ENCODE measurements at places on chromosomes 3 and 15.

DNA sequence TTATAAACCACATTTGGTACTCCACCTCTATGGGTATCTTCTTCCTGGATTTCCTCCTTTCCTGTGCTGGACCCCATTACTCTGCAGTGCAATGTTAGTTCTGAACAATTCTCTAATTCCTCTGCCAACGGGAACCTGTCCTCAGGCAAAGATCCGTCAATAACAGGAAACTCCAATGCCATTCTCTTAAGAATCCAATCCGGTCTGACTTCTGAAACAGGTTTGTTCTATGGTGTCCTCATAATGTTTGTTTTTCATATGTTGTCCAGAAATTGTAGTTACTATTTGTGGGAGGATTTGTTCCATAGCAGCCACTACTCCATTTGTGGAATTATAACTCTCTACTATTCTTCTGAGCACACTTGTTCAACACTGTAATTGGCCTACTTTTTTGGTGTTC is 112.7 kb downstream of the TBL1XR1 start:
- H3K27ac ChIP-seq = no peak overlapping the region
- H3K4me1 ChIP-seq = peaks cover 54% of the 10 kb centered on the region
- H3K27me3 ChIP-seq = no peaks in the 10 kb centered on the region
- no peak overlapping the region for H3K4me3 ChIP-seq
- H3K36me3 ChIP-seq = no peaks in the 10 kb centered on the region
- DNase-seq = no peak

DNA sequence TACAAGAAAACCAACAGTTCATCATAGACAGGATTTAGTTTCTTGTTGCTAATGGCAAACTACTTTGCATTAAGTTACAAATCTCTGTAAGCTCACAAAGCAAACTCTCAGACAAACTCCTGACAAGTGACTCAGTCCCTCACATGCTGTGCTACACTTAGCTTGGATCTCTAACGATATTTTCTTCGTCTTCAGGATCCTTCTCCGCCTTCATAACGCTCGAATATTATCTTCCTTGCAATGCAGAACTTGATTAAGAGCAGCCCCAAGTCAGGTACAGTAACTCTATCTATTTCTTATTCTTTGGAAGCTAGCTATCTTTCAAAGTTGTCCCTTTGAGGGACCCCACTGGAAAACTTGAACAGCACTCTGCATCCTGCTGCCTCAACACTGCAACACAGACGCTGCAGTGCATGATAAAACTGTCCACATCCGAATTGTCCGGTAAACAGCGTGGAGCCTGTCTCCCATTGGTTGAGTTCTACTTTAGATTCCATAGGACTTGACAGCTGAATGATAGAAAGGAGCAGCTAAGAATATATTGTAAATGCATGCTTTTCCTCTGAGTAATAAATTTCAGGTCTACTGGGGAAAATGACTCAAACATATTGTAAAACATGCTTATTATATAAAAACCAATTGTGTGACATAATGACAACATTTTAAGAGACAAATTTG is 61.3 kb downstream of the UACA start:
- H3K27ac ChIP-seq = peak overlapping the region; percentile 54
- no peak for DNase-seq
- H3K36me3 ChIP-seq = no peaks in the 10 kb centered on the region
- no peaks in the 10 kb centered on the region for H3K27me3 ChIP-seq
- peaks cover 26% of the 10 kb centered on the region for H3K4me1 ChIP-seq

- H3K27me3 ChIP-seq = no peaks in the 10 kb centered on the region
- no peaks in the 10 kb centered on the region for H3K4me1 ChIP-seq
- no peak for DNase-seq
Measured at GRCh38 chr3:98565843-98566242, 27.6 kb downstream of the CPOX start.

DNA sequence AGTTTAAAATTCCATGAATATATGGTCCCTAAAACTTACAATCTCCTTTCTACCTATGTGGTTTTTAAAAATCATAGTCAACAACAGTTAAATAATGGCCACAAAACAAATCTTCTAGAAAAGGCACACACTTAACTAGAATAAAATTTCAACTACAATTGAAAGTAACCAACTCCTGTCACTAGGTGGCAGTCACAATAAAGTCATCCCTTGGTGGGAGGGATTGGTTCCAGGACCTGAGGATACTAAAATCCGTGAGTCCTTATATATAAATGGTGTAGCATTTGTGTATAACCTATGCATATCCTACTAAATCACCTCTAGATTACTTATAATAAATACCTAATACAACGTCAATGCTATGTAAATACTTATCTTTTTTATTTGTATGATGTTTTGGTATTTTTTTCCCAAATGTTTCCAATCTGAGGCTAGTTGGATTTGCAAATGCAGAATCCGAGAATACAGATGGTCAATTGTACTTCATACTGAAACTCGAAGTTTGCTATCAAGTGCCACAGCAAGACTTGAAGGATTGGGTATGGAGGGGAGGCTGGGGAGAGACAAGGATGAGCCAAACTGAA is 172.6 kb downstream of the FMN1 start:
- no peak for DNase-seq
- peak overlapping the region; percentile 21 for H3K27ac ChIP-seq
- H3K36me3 ChIP-seq = no peaks in the 10 kb centered on the region
- H3K4me3 ChIP-seq = no peak overlapping the region
- no peaks in the 10 kb centered on the region for H3K27me3 ChIP-seq

DNA sequence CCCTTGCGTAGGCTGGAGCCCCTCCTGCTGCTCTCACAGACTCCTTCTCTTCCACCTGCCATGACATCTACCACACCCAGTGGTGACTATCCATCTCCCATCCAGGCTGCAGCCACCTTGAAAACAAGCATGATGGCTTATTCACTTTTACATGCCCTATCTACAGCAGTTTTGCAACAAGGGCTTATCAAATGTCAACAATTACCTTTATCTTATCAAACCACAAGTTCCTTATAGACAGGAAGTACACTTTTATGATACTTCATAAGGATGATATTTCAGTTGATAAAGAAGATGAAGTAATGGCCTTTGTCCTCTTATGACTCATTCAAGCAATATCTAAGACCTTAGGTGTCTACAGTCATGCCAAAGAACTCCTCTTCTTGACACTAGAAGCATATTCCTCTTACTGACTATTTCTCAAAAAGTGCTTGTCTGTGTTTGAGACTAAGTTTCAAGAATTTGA is 125.3 kb upstream of the SPRED1 start:
- no peak overlapping the region for H3K4me3 ChIP-seq
- H3K27ac ChIP-seq = no peak overlapping the region
- no peak for DNase-seq
- H3K36me3 ChIP-seq = no peaks in the 10 kb centered on the region
- H3K4me1 ChIP-seq = peaks cover 30% of the 10 kb centered on the region

GRCh38 chr15:60829416-60829815 is 350.5 kb upstream of the ICE2 start:
- H3K27ac ChIP-seq = no peak overlapping the region
- H3K4me3 ChIP-seq = no peak overlapping the region
- no peaks in the 10 kb centered on the region for H3K36me3 ChIP-seq
- peak; percentile 77 for DNase-seq
- no peaks in the 10 kb centered on the region for H3K27me3 ChIP-seq
- H3K4me1 ChIP-seq = no peaks in the 10 kb centered on the region

GRCh38 chr3:191244242-191244867 is 45.3 kb downstream of the OSTN start:
- H3K27ac ChIP-seq = no peak overlapping the region
- no peaks in the 10 kb centered on the region for H3K4me1 ChIP-seq
- no peak overlapping the region for H3K4me3 ChIP-seq

DNA sequence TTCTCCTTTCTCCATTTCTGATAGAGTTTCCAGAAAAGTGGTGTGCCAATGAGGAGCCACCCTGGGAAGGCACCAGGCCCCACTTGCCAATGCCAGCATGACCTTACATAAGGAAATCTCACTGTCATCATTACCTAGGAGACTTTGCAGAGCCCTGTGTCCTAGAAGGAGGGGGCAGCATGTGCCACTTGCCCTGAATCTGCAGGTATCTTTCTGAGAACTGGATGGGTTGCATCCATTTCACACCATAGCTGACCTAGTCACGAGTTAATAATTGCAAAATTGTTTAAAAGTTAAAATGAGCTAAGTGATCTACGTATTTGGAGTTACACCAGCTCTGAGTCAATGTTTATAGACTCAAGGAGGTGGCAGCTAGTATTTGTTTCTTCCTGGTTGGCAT is 14.3 kb downstream of the CA12 start:
- H3K27me3 ChIP-seq = no peaks in the 10 kb centered on the region
- peaks cover 53% of the 10 kb centered on the region for H3K4me1 ChIP-seq
- no peak overlapping the region for H3K4me3 ChIP-seq
- H3K27ac ChIP-seq = peak overlapping the region; percentile 75
- no peaks in the 10 kb centered on the region for H3K36me3 ChIP-seq

GRCh38 chr15:93001156-93001555 is 87.9 kb downstream of the RGMA start:
- H3K27ac ChIP-seq = no peak overlapping the region
- H3K27me3 ChIP-seq = no peaks in the 10 kb centered on the region
- H3K36me3 ChIP-seq = peaks cover 6% of the 10 kb centered on the region
- no peaks in the 10 kb centered on the region for H3K4me1 ChIP-seq

DNA sequence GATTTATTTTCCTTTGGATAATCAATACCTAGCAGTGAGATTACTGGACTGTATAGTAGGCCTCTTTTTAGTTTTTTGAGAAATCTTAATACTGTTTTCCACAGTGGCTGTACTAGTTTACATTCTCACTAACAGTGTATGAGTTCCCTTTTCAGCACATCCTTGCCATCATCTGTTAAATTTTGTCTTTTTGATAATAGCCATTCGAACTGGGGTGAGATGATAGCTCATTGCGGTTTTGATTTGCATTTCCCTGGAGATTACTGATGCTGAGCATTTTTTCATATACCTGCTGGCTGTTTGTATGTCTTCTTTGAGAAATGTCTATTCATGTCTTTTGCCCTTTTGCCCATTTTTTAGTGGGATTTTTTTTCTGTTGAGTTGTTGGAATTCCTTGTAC is 210.8 kb downstream of the CGGBP1 start:
- H3K36me3 ChIP-seq = no peaks in the 10 kb centered on the region
- no peak overlapping the region for H3K4me3 ChIP-seq
- no peaks in the 10 kb centered on the region for H3K4me1 ChIP-seq
- no peaks in the 10 kb centered on the region for H3K27me3 ChIP-seq
- DNase-seq = no peak
- H3K27ac ChIP-seq = no peak overlapping the region

- H3K4me1 ChIP-seq = peaks cover 42% of the 10 kb centered on the region
- H3K36me3 ChIP-seq = peaks cover 6% of the 10 kb centered on the region
- H3K27me3 ChIP-seq = no peaks in the 10 kb centered on the region
Measured at GRCh38 chr15:72782274-72783003, 1.1 kb downstream of the ADPGK start.

GRCh38 chr3:89043406-89043932 is 64.0 kb upstream of the EPHA3 start:
- DNase-seq = no peak
- H3K27ac ChIP-seq = no peak overlapping the region

All from vagina (tissue), 2 donors.